Cortex of kidney (tissue), 1 donor: ENCODE measurements at places on chromosomes 6 and 20.

DNA sequence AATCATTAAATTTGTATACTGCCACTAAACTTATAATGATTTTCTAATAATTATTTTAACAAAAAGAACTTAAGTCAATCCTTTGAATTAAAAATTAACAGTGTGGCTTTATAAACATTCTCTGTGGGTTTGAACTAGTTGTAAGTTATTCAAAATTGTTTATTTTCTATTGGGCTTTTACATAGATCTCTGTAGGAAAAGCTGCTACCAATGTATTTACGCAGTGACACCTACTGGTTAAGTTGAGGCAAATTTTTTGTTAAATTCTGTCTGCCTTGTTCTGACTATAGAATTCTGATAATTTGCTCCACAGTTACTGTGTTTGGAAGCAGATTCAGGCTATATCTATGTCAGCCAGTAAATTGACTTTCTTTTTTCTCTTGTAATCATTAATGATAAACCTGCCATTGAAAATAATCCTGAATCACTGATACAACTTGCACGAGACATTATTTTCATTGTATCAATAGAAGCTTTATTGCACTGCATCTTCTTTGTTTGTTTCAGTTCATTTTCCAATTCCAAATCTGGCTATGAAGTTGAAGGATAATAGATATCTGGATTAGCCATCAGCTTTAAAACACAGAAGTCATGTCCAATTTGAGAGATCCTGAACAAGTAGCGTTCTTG, 66.0 kb upstream of the UTRN start:
- no peak for DNase-seq

DNA sequence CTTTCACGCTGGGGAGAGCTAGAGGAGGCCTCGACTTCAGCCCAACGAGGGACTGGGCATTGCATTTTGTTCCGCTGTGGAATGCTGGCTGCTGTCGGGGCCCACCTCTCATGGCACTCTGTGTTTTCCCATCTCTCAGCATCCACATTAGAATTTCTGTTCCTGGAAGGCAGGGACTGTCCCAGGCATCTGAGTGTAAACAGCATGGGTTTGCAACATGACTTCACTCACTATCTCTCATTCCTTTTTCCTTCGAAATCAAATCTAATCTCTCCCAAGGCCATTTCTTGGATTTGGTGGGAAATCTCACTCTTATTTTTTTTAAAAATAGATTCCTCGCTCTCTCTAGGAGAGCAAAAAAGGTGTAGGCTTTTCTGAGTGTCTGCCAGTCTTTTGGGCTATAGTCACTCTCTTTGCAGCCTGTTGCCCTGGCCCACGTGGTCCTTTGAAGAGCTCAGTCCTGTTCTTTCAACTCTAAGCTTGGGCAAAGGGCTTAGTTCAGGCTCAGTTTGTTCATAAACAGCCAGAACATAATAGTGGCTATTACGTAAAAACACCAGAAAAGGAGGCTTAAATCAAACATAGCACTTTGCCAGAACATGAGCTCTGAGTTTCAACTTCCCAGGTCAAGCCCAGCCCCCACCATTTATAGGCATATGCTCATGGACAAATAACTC, 284.6 kb upstream of the ZFP64 start:
- no peak for DNase-seq

DNA sequence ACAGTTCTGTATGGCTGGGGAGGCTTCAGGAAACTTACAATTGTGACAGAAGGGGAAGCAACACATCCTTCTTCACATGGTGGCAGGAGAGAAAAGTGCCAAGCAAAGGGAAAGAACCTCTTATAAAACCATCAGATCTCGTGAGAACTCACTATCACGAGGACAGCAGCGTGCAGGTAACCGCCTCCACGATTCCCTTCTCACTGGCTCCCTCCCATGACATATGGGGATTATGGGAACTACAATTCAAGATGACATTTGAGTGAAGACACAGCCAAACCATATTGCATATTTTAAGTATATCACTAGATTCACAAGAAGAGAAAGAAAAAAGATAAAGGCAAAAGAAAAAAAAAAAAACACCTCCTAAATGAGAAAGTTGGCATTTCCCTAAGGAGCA, 431.9 kb upstream of the RGS17 start:
- no peak for DNase-seq

DNA sequence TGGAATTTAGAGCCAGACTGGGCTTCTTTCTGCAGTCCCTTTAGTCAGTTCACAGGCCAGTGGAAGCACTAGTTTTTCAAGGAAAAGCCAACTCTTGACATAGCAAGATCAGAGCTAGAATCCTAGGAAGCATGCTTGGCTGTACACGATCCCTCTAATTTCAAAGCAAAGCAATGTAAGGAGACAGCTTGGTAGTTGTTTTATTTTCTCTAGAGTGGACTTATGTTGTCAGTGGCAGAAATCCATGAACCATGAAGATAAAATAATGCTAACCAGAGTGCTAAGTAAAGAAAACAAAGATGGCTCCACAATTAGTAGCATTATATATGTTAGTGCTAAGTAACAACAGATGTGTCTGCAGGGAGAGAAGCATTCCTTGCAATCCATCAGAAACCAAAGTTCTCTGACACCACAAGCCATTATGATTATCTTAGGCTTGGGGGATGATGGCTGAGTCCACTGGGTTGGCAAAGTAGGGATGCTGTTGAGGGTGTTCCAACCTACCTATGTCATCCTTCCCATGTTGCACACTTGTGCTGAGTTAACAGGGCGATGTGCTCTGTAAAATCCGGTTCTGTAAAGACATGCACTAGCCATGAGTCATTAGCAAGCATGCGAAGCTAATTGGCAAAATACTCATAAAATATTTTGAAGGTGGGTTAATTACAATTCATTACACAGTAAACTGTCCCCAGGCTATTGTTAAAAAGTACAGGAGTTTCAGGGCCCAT, 115.2 kb downstream of the BMP2 start:
- DNase-seq, result no peak

GRCh38 chr6:137904822-137905617, 38.0 kb downstream of the TNFAIP3 start:
- no peak for DNase-seq

- no peak for DNase-seq
Observed at GRCh38 chr6:76876922-76877553, 586.3 kb downstream of the HTR1B start.

GRCh38 chr6:46419576-46420002, 71.7 kb downstream of the RCAN2 start:
- DNase-seq, result no peak

DNA sequence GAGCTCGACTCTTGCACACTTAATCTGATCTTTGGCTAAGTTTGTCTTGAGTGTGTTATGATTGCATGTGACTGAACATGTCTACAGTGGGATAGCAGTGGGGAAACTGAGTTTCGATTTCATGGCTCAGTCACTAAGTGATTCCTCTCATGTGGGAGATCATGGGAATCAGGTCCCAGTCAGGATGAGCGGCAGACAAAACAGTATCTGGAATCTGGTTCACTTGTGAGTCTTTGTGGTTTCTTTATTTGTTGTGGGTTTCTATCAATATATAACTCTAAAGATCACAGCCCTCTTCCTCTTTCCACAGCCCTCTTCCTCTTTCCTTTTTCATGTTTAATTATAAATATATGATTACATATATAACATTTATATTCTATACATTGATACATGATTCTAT, 4.0 kb downstream of the RPP21 start:
- DNase-seq, result no peak

DNA sequence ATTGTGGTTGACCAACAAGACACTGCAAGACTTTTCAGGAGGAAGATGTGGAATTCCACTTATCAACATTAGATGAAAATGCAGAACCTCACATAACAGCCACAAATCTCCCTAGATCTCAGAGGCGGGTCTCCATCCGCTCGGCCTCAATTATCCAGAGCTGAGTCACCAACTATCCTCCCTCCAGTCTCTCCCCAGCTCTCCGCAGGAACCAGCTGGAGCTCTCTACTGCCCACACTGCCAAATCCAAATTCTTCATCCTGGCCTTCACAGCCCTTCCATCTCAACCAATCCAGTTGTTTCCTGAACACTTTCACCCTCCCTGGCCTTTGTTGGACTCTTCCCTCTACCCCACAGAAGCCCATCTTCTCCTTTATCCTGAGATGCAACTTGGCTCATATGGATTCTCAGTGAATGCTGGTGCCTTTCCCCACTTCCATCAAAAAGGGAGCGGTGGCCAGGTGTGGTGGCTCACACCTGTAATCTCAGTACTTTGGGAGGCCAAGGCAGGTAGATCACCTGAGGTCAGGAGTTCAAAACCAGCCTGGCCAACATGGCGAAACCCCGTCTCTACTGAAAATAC, 3.5 kb upstream of the TGIF2 start:
- no peak for DNase-seq

DNA sequence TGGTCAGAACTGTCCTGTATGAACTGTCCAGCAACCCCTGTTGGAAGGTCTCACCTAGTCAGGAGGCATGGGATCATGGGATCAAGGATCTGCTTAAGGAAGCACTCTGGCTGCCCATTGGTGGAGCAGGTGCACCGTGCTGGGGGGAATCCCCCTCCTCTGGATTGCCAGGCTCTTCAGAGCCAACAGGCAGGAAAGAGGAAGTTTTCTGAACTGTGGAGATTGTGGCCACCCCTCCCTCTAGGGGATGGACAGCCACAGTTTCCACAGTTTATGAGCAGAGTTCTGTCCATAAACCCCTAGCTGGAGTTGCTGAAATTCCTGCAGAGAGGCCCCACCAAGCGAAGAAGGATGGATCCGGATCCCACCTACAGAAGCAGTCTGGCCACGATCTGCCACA, 13.0 kb upstream of the HLA-DQB1 start:
- no peak for DNase-seq

DNA sequence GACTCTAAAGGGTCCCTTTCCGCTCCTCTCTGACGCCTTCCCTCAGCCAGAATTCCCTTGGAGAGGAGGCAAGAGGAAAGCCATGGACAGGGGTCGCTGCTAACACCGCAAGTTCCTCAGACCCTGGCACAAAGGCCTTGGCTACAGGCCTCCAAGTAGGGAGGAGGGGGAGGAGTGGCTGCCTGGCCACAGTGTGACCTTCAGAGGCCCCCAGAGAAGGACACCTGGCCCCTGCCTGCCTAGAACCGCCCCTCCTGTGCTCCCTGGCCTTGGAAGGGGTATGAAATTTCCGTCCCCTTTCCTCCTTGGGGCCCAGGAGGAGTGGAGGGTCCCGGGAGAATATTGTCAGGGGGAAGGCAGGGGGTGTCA, 2.7 kb downstream of the VEGFA start:
- DNase-seq, result no peak

DNA sequence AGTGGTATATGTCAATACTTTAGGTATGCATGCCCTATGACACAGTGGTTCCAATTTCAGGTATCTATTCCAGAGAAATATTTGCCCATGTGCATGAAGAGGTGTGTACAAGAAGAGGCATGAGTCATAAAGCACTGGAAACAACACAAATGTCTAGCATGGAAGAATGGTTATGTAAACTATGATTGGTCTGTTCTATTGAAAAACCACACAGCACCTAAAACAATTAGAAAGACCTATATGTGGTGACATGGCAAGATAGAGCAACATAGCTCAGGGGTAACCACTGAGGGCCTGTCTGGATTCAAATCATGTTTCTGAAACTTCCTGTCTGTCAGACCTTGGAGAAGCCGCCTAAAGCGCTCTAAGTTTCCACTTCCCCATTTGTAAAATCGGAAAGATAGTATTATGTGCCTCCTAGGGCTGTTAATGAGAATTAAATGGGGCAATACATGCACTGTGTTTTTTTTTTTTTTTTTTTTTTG, 76.0 kb upstream of the SHLD1 start:
- no peak for DNase-seq

GRCh38 chr6:83849127-83849526, 4.0 kb upstream of the RIPPLY2 start:
- no peak for DNase-seq

GRCh38 chr6:28312939-28313338, 23.0 kb downstream of the ZSCAN31 start:
- DNase-seq, result no peak
